Stimulated activated CD8-positive, alpha-beta memory T cell treated with anti-CD3 and anti-CD28 coated beads, Interleukin-7, amount 100 ng/mL, for 1 hour (primary cell): ENCODE measurements at places on chromosomes 4 and X.

GRCh38 chr4:139619644-139620043 lies 46.0 kb upstream of the MGST2 start:
- no peak for DNase-seq

DNA sequence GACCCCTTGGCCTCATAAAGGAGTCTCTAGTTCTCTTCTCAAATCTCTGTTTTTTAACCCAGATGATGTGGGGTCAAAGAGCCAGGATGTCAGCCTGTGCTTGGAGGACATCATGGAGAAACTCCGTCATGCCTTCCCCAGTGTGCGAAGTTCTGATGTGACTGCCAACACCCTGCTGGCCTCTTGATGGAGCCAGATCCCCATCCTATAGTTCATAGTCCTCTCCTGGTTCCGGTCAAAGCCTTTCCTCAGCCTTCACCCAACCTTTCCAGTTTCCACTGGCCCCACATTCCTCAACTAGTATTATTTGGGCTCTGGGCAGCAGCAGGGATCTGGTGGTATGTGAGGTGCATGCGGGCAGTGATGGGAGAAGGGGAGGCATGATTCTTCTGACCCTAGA lies 30.7 kb downstream of the TAF7L start:
- DNase-seq: no peak

GRCh38 chr4:102791318-102791835 lies 30.6 kb upstream of the MANBA start:
- DNase-seq: no peak

DNA sequence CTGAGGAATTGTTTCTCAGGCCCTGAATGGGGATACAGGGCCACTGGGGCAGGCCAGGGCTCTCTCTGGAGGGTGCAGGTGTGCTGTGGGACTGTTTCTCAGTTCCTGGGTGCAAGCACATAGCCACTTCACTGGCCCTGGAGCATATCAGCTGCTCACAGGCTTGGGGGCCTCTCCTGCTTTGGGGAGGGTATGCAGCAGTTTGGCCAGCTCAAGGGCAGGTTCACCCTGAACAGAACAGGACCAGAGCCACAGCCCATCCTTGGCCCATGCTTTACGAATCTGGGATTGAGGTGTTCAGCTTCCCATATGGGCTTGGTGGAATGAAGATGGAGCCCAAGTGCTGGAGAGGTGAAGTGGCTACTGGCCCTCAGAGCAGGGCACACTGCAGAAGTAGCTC lies 186.5 kb downstream of the FBXO8 start:
- DNase-seq: no peak

- no peak for DNase-seq
Measured at GRCh38 chrX:7220121-7220520, 72.2 kb upstream of the PUDP start.

GRCh38 chrX:111191598-111191997 lies 78.7 kb downstream of the CAPN6 start:
- DNase-seq: no peak
